Fibroblast of skin of back (primary cell): ENCODE measurements at places on chromosomes 11 and 22.

DNA sequence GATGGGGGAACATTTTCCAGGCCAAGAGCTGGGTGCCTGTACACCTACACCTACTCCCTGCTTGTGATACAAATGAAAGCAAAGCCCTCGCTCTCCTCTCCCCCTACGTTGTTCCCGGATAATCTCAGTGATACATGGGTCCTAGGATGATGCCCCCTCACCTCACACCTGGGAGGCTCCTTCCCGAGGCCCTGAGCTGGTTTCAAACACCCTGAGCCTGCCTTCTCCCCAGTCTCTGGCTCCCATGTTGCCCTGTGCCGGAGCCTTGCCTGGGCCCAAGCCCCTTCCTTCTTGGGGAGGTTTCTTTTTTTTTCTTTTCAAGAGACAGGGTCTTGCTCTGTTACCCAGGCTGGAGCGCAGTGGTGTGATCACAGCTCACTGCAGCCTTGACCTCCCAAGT, 23.3 kb downstream of the TRMU start:
- DNase-seq, result no peak

GRCh38 chr11:1057806-1058205, 16.9 kb upstream of the MUC2 start:
- DNase-seq, result no peak

DNA sequence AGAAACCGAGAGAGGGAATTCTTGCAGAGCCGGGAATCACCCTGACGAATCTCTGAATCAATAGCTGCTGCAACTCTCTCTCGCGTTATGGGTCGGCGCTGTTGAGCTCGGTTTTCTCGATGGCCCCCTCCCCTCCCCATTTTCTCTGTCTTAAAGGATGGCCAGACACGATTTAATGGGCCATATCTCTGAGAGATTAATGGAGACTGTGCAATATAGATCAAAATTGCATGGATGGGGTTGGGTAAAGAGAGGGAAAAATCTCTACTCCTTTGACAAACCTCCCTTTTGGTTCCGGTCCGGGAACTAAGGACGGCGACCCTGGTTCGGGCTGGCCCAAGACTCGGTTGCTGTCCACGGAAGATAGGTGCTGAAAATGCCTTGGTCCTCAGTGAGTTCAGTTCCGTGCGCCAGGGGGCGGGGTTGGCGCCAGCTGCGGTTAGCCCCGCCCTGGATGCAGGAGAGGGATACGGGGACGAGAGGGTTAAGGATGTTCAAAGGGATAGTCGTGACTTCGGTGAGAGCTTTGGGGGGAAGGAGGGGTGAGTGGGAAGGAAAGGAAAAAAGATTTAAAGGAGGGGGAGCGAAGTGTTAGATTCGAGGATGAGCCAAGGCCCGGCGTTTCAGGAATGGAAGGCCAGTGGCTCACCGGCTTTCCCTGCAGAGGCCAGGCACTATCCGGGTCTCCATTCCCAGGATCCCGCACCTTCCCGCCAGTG, 103.6 kb upstream of the HSD17B12 start:
- DNase-seq, result peak; percentile 60

GRCh38 chr11:111361052-111361801, 17.8 kb downstream of the POU2AF1 start:
- DNase-seq, result no peak

GRCh38 chr22:35443338-35443737, 43.4 kb downstream of the MCM5 start:
- DNase-seq, result no peak

DNA sequence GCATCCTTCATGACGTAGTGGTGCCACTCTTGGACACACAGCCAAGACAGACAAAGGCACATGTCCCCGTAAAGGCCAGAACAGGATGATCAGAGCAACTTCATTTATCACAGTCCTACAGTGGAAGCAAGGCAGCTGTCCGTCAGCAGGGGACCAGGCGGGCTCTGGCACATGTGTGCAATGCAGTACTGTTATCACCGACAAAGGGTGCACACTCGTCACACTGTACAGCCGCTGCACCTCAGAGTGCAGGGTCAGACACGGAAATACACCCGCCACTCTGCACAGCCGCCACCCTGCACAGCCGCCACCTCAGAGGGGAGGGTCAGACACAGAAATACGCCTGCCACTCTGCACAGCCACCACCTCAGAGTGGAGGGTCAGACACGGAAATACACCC, 13.4 kb upstream of the IL17REL start:
- DNase-seq, result no peak

DNA sequence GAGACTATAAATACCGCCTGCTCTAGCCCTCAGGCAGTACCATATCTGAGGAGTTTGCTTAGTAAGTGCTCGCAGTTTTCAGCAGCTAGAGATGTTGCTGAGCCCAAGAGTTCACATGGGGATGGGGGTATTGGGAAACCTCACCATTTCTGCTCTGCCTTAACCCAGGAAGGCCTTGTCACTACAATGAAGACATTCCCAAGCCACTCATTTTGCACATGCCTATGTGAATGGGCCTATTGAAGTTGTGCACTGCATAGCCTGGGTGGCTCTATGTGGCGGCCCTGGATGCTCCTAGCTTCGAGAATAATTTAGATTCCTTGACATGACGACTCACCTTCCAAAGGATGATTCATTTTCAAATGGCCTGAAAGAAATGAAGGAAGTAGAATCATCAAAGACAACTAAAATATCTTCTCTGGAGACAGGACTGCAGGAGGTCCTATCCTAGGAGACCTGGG, 163.4 kb downstream of the ADAMTS15 start:
- peak; percentile 99 for DNase-seq

- no peak for DNase-seq
These were observed 19.1 kb downstream of the ETS1 start for GRCh38 chr11:128568166-128568778.

DNA sequence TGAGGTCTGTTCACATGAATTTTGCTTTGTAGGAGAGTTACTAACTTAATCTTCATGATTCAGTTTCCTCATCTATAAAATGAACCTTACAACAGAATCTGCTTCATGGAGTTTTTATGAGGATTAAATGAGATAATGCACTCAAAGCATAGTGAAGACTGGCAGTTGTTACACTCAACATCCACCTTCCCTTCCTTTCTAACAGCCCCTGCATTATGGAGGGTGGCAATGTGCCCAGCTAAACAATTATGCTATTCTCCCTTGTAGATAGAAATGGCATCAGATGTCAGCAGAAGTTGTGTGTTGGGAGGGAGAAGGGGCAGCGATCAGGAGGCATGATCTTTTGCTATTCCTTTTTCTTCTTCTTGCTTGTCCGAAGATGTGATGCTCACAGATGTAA, 6.5 kb downstream of the POU2AF1 start:
- DNase-seq, result no peak

DNA sequence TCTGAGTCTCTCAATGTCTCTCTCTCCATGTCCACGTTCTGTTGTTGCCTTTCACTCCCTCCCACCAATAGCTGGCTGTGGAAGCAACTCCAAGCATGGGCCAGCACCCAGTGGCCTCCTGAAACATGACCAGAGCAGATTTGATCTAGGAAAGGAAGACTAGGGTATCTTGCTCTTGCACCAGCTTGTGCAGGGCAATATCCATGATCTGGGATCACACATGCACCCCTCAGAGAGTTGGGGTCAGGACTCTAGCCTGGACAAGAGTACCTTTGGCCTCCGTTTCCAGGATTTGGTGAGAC, 34.5 kb upstream of the RIC3 start:
- no peak for DNase-seq

GRCh38 chr11:21460082-21460481, 732.8 kb upstream of the ANO5 start:
- no peak for DNase-seq

DNA sequence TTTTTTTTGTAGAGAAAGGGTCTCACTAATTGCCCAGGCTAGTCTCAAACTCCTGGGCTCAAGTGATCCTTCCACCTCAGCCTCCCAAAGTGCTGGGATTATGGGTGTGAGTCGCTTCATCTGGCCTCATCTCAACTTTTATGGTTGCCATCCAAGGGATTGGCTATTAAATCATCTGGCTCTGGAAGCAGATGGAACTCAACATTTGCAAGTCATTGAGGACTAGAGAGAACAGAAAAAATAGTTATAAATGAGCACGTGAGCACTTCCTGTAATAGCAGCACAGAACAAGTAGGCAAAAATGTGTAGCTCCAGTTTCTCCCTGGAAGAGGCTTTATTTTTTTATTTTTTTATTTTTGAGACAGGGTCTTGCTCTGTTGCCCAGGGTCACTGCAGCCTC, 22.3 kb upstream of the PATL1 start:
- DNase-seq, result no peak

GRCh38 chr11:1563149-1563638, 8.9 kb downstream of the DUSP8 start:
- no peak for DNase-seq

- peak; percentile 75 for DNase-seq
These were observed 15.3 kb downstream of the BLID start for GRCh38 chr11:122100756-122101080.

DNA sequence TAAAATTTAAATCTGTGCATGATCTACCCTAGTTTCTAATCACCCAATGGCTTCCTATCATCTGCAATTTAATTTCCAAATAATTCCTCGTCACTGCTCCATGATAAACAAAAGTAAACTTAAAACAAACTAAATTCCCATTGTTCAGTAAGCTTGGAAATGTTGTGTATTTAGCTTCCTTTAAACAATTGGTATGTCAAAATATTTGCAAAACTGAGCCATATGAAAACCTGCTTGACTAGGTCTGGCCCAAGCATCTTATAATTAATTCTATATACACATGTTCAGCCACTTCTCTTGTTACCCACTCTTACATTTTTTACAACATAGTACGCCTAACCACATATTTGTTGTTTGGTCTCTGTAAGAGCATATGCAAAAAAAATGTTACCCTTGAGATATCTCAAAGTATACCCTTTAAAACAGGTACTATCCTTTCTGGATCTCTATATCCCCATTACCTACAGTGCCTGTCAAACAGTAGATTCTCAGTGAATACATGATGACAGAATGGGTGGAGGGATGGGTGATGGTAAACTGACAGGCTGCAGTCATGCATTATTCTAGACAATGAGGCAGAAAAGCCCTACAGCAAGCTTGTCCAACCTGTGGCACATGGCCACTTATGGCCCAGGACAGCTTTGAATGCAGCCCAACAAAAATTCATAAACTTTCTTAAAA, 1277.9 kb upstream of the TENM4 start:
- no peak for DNase-seq

DNA sequence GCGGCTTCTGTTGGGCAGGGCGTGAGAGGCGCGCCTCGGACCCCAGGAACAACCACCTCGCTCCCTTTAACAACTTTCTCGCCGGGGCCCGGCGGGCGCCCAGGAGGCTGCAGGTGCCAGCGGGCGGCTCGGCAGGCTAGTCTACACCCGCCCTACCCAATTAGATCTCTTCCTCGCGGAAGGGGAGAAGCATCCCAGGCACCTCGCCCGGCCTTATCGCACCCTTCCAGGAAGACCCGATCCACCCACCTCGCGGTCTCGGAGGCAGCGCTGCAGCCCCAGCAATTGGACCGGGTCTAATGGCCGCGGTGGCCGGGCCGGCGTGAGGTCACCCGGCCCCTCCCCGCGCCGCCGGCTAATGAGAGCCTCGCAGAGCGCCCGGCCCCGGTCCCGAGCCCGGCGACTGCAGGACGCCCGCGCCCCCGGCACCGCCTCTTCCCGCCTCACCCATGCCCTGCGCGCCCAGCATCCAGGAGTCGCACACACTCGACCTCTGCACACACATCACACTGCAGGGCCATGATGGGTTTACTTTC, at the start of gene PLAAT3:
Gene PLAAT3, minus strand, starts transcription at position 298 of the 536 bp plus-strand sequence. CDS start 419 bp downstream, outside the sequence.
- DNase-seq, result peak; percentile 21

DNA sequence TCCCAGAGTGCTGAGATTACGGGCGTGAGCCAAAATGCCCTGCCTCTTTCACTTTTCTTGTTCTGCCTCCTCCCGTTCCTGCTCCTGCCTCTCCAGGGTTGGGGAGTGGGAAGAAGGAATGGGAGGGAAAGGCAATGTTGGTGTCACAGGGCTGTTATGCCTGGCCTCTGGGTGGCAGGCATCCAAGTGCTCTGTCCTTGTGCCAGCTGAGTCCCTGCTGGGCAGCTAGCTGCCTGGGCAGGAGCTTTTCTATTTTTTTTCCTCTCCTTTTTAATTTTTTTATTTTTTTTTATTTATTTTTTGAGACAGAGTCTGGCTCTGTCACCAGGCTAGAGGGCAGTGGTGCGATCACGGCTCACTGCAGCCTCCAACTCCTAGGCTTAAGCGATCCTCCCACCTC, 4.1 kb upstream of the SAC3D1 start:
- DNase-seq, result no peak

DNA sequence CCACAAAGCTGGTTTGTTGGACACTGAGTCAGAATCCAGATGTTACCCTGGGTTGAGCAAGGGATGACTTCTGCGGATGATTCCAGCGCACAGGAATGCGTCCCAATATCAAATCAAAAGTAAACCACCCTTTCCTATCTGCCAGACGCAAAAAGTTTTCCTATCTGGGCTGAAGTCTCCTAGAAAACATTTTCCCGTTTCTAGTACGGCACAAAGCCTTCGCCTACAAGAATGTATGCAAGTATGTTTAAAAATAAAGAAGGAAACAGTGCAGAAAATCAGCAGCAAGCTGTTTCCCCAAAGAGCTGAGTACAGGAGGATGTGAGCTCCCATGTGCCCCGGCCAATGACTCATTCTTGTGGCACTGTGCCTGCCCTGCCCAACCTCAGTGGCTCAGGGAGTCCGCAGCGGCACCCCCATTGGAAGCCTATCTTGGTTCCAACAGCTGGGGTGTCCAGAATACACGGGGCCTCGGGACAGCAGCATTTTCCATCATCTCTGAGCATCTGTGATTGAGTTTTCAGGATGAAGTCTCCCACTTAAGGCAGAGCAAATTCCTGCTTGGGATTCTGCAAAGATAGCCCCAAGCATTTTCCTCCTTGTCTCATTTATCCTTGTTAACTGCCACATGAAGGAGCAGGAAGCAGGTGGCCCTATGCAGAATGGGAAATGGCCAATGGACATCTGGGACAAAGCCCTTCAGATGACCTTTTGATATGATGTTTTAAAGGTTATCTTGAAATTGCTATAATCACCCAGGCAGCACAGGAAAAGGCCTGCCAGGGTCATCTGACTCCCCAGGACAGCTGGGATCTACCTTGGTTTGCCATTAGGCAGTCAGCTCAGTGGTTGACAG, 17.5 kb downstream of the KCNJ5 start:
- DNase-seq, result peak; percentile 68

- DNase-seq, result no peak
These were observed 12.3 kb upstream of the GNAZ start for GRCh38 chr22:23058063-23058462.

DNA sequence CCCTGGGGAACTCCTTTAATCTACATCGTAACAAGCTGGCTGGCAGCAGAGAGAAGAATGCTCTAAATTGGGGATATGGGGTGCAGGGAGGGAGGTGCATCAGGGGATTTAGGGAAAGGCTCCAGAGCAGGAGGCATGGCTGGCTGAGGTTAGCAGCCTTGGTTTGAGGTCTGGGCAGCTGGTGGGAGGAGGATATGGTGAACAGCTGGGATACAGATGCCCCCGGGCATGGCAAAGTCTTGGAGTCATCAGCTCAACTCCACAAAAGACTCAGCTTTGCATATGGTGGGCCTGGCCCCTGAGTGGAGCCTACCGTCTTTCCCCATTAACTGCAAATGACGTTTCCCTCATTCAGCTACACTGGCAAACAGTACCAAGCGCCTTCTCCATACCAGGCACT, 5.4 kb downstream of the FAM83F start:
- DNase-seq, result no peak
